ENCODE measurements at places on chromosomes 6 and 20.

DNA sequence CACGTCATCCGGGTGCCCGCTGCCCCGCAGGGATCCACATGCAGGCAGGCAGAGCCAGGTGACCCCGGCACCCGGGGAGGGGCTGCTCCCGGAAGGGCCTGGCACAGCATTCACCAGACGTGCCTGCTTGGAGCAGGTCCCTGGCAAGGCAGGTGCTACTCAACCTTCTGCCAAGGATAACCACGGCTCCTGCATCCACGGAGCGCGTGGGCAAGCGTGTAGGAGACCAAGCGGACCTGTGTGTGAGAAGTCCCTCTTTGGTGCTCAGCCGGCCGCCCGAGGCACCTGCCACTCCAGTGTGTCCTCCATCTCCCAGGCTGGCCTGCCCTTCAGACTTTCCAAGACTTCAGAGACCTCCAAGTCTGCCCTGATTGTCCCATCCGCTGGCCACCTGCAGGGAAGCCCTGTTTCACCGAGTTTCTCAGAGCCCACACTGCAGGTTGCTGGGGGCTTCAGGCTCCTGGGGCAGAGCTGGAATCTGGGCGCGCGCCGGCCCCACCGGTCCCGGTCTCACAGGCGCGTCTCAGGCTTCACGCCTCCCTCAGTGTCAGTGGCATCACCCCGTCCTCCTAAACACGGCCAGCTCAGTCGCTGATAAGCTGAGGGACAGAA, 124.3 kb downstream of the DLL1 start:
- DNase-seq: no peak

DNA sequence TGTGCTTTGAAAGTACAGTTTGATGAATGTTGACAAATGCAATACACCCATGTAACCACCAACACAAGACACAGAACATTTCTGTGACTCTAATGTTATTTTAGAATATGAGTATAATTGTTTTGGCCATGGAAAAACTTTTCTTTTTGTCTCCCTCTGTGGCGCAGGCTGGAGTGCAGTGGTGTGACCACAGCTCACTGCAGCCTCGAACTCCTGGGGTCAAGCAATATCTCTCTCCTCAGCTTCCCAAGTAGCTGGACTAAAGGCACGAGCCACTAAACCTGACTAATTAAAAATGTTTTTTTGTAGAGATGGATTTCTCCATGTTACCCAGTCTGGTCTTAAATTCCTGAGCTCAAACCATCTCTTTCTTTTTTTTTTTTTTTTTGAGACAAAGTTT, 20.3 kb upstream of the BCAS4 start:
- DNase-seq: no peak

DNA sequence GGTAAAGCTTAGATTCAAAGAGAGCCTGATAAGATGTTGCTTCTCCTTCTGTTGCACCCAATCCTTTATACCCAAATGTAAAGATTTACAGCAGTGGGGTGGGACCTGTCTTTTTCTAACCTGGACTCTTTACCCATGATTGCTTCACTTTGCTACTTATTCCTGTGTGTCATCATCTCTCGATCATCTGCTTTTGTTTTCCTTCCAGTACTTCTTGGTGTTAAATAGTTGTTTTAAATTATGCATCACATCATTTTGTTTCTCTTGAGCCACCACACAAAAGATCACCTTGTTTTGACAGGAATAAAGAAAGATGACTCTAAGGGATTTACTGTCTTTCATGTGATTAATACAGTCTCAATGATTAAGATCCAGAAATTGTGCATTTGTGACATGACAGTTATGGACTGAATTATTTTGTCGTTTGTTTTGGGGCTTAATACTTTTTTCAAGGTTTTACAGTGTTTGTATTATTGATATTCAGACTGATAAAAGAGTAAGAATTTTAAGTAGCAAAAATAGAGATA, 123.1 kb downstream of the CDKAL1 start:
- DNase-seq: no peak

DNA sequence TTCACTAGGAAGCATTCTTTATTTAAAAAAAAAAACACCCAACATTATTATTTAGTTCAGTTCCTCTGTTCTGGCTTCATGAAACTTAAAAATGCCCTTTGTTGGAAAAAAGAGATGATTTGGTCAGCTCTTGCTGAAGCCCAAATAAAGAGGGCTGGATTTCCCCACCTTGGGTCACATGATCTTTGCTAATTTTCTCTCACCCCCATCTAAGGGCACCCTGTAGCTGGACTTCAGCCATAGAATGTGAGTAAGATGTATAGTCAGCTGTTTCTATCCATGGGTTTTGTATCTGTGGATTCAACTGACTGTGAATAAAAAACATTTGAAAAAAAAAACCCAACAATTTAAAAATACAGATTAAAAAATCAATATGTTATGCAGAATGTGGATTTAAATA, 213.9 kb upstream of the SULF2 start:
- no peak for DNase-seq

DNA sequence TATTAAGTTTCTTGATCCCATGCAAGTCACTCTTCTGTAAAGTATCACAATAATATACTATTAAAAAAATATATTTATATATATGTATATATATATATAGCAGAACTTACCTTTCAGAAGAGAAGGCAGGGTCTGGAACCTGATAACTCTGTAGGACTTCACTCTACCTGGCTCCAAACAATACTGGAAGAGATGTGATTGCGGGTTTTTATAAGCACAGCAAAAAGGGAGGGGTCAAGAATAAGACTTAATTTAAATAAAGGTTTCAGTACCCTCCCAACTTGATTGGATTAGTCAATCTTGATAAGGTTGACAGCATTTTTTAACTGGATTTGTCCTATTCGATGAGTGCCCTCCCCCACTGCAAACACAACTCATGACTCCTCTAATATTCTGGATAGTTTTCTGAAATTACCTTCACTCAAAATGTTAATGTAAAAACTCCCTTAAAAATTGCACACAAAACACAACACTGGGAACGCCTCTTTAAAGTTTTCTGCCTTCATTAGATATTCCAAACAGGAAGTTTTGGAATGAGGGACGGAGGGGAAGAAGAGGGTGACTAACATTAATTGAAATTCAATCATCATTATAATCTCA, 4.0 kb upstream of the ZNF217 start:
- DNase-seq: no peak

Measured in stimulated activated CD8-positive, alpha-beta memory T cell treated with anti-CD3 and anti-CD28 coated beads, Interleukin-2, amount 100 ng/mL, for 48 hours (primary cell).